C1 segment of cervical spinal cord (tissue), 14 donors: ENCODE measurements at places on chromosomes 5 and 9.
A peak's percentile ranks its signal among the peaks of the same experiment; 100 is the strongest.

- DNase-seq = peak; percentile 73
Measured at GRCh38 chr9:118595719-118596305, 773.4 kb downstream of the BRINP1 start.

DNA sequence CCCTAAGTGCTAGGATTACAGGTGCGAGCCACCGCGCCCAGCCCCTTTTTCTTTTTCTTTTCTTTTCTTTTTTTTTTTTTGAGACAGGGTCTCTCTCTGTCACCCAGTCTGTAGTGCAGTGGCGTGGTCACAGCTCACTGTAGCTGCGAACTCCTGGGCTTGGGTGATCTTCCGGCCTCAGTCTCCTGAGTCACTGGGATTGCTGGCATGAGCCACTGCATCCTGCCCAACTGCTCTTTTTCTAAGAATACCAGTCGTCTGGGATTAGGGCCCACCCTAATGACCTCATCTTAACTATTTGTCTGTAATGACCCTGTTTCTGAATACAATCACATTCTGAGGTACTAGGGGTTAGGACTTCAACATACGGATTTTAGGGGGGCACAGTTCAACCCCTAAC is 34.1 kb upstream of the NANS start:
- DNase-seq = no peak

DNA sequence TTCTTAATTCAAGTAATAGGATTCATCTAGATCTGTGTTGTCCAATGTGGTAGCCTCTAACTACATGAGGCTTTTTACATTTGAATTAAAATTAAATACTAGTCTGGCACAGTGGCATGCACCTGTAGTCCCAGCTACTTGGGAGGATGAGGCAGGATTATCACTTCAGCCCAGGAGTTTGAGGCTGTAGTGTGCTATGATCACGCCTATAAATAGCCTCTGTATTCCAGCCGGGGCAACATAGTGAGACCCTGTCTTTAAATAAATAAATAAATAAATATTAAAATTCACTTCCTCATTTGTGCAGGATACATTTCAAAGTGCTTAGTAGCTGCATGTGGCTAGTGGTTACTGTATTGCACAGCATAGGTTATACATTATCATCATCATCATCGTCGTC is 91.8 kb downstream of the UBE2R2 start:
- no peak for DNase-seq

- no peak for DNase-seq
Measured at GRCh38 chr5:39025456-39025855, 48.7 kb downstream of the RICTOR start.

GRCh38 chr9:125608489-125609224 is 98.4 kb downstream of the MAPKAP1 start:
- no peak for DNase-seq

- DNase-seq = no peak
Measured at GRCh38 chr5:3004361-3005080, 253.0 kb upstream of the IRX2 start.
